ENCODE measurements at places on chromosomes 3 and 15. TPM values are rescaled to one million over a fixed set of nuclear protein-coding genes. Genes with fewer than 3 reads are reported as not detected.

The FETUB gene
- not detected for polyA plus RNA-seq

The WNT7A gene
- polyA plus RNA-seq, result 17.7 TPM

The NR2F2 gene
- not detected for polyA plus RNA-seq

The GOLGA8T gene
- polyA plus RNA-seq, result not detected

The RASSF1 gene
- 54.0 TPM for polyA plus RNA-seq

The PCOLCE2 gene
- 29.2 TPM for polyA plus RNA-seq

The CDV3 gene
- polyA plus RNA-seq, result 77.1 TPM

The USP50 gene
- not detected for polyA plus RNA-seq

The FES gene
- polyA plus RNA-seq, result not detected

The EPHB3 gene
- polyA plus RNA-seq, result 4.3 TPM

The LMAN1L gene
- not detected for polyA plus RNA-seq

The COL8A1 gene
- polyA plus RNA-seq, result 0.04 TPM

The CCNB2 gene
- polyA plus RNA-seq, result 4.4 TPM

The SOX14 gene
- polyA plus RNA-seq, result not detected

The STARD9 gene
- 7.1 TPM for polyA plus RNA-seq

The FRG2C gene
- polyA plus RNA-seq, result not detected

The KLHL24 gene
- 86.1 TPM for polyA plus RNA-seq

The UNC13C gene
- 4.0 TPM for polyA plus RNA-seq

The CLSTN2 gene
- polyA plus RNA-seq, result 12.3 TPM

The TRH gene
- 2.6 TPM for polyA plus RNA-seq

The FSD2 gene
- polyA plus RNA-seq, result not detected

The PSTPIP1 gene
- polyA plus RNA-seq, result not detected

The BSN gene
- 2.0 TPM for polyA plus RNA-seq

The GRAMD1C gene
- polyA plus RNA-seq, result 31.0 TPM

The ALPK3 gene
- not detected for polyA plus RNA-seq

The SPATA16 gene
- polyA plus RNA-seq, result not detected

The ALS2CL gene
- polyA plus RNA-seq, result 0.11 TPM

The IQCF5 gene
- not detected for polyA plus RNA-seq

All from neural cell (in vitro differentiated cells).